Inflammatory macrophage treated with lipopolysaccharide for 4 hours (primary cell): ENCODE measurements at places on chromosomes 7 and 10.
A peak's percentile ranks its signal among the peaks of the same experiment; 100 is the strongest.

GRCh38 chr7:51679358-51679757, 362.7 kb upstream of the COBL start:
- no peak for DNase-seq

GRCh38 chr10:11830836-11831519, 7.8 kb downstream of the PROSER2 start:
- DNase-seq: no peak

DNA sequence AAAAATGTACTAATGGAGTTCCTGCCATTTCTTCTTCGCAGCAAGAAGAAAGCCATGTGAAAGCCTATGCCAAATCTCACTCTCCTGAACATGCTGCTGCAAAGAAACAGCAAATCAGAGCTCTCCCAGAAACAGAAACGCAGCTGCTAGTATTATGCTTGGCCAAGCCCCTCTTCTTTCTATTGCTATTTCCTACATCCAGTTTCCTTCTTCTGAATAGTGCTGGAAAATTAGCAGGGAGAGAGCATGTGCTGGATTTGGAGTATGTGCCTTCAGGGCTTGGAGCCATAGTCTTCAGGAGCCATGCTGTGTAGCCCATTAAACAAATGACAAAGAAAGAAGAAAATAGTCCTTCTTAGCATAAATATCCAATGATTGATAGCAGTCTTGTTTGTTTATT, 852.0 kb upstream of the PHF14 start:
- no peak for DNase-seq

- DNase-seq: peak; percentile 28
Observed at GRCh38 chr7:100875356-100875751, 451 bp downstream of the SRRT start.

DNA sequence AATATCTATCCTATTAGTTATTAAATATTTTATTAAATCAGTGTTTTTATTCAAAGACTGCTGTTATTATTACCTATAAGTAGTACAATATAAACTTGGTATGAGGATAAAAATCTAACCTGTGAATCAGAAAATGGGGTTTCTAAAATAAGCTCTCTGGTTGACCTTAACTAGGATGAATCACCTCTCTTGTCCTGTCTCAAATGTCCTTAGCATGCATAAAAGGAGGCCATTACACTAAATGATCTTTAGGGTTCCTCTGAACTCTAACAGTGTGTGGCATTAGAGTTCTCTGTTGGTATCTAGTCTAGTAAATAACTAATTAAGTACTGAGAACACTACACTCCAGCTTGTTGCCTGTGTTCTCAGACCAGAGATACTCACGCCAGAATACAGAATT, 143.1 kb upstream of the LRRTM3 start:
- DNase-seq: no peak

- DNase-seq: peak; percentile 23
Observed at GRCh38 chr7:96075510-96076349, 246.2 kb downstream of the SLC25A13 start.

DNA sequence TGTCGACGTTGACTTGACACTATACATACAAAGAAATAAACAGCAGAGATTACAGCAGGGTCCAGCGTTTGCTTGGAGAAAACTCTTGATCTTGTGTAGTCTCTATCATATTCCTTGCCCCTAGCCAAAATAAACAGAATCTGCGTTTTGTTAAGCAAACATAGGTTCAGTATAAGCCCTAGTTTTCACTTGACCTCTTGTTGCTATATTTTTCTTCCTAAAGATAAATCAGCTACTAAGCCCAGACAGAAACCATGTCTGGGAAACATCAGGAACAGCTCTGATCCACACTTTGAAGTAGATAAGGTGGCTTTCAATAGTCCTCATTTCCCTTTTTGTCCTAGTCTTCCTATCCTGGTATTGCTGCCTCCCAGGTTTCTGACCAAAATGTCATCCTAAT, 328.2 kb upstream of the MAGI2 start:
- no peak for DNase-seq

- DNase-seq: no peak
Observed at GRCh38 chr10:130079614-130080460, 30.8 kb downstream of the C10orf143 start.

GRCh38 chr7:15764851-15765382, 78.4 kb upstream of the MEOX2 start:
- no peak for DNase-seq

DNA sequence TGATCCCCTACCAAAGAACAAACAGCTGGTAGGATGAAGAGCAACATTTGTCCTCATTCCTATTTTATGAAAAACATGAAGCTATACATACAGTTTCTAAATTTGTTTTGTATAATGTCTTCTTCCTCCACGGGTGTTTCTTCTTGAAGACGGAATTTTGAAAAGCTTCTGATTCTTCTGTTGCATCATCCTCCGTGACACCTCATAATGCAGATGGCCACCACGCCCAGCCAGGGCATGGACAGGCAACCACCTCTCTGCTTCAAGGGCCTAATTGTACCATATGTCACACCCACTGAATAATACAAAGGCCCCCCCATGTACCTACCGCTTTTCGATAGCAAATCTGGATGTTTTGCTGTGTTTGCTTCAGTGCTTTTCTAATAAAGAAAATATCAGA, at the start of gene SUN3:
SUN3 (minus strand) TSS at position 170 of the 400 bp plus-strand sequence; CDS start at position 1, 169 bp downstream.
- DNase-seq: no peak

DNA sequence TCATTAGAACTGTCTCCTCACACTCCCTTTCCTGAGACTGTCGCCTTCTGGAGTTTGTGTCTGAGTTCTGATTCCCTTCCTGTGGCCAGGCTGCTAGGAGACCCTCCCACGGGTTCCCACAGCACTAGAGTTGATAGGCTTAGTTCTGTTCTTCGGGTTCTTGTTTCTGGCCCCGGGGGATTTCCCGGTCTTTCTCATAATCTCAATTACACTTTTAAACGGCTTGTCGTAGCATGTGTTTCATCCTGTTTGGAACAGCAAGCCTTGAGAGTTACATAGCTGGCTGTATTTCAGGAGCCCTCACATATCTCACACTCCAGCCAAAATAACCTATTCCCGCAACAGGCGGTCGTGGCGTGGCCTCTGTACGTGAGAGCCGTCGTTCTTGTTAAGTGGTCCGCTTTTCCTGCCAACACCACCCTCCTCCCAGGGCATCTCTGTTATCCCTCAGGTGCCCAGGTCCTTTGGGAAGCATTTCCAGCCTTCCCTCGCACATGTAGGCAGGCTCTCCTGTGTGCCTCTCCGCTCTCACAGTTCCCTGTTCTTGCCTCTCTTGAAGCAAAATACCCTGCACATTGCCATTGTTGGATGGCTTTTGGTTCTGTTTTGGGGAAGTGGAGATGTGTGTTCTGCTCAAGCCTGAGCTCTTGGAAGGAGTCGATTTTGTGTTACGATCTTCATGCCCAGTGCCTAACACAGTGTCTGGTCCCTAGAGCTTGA, 46.0 kb downstream of the CDC123 start:
- peak; percentile 97 for DNase-seq

GRCh38 chr10:124830445-124830844, 28.8 kb downstream of the ABRAXAS2 start:
- no peak for DNase-seq

GRCh38 chr7:42227936-42228591, 8.9 kb downstream of the GLI3 start:
- no peak for DNase-seq

GRCh38 chr10:124550293-124551034, 88.8 kb downstream of the LHPP start:
- DNase-seq: no peak

- no peak for DNase-seq
Observed at GRCh38 chr10:24606021-24606420, 117.7 kb downstream of the ARHGAP21 start.

- DNase-seq: no peak
Observed at GRCh38 chr7:141221007-141221612, 147.2 kb downstream of the TMEM178B start.

- no peak for DNase-seq
Observed at GRCh38 chr10:8059191-8059936, 4.9 kb downstream of the GATA3 start.

- DNase-seq: peak; percentile 61
Observed at GRCh38 chr7:18693406-18693805, 197.9 kb downstream of the HDAC9 start.

GRCh38 chr7:37518266-37518665, 69.6 kb upstream of the ELMO1 start:
- no peak for DNase-seq

DNA sequence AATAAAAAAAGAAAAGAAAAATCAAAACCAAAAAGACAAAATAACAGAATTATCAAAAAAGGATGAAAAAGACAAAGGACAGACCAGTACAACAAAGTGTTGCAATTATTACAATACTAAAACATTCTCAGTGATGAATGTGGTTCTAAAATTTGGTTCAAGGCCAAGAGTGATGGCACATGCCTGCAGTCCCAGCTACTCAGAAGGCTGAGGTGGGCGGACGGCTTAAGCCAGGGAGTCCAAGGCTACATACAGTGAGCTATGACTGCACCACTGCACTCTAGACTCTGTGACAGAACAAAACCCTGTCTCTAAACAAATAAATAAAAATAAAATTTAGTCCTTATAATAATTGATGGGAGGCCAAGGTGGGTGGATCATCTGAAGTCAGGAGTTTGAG, 14.5 kb downstream of the BAZ1B start:
- DNase-seq: no peak

DNA sequence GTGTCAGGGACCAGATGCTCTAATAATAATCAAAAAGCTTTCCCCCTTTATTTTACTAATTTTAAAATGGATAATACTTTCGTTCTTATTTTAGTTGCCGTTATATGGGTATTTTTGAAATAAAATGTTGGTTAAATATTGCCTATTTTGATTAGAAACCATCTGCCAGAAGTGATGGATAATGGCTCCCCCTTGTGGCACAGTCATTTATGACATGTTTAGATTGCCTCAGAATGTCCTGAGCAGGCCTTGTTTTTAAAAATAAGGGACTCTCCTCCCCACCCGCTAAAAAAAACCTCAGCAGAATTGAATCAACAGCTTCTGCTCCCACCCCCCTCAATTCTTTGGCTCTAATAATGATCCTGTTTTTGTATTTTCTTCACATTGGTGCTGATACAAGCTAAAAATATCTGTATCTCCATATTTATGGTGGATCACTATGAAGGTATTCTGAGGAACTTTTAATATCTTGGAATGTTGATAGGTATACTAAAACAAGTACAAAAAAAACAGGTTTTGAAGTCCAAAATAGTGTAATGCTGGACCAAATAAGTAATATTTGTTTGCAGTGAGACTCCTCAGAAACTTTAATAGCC, 38.8 kb downstream of the TMEM60 start:
- peak; percentile 67 for DNase-seq

DNA sequence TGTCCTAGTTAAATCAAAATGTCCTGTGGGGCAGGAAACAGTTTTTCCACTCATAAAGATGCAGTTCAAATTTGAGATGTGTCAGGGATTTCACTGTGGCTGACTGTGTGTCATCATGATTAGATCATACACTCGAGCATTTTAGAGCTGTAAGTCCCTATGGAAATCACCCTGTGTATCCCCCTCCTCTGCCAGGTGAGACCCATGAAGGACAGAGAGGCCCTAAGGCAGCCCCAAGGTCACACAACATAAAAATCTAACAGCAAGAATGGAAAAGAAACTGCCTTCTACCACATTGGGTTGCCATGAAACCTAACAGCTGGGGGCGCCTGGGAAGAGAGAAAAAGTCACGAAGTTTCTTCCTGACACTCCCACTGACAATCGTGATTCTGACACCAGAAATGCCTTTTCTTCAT, 135.8 kb downstream of the KCNMA1 start:
- peak; percentile 40 for DNase-seq

DNA sequence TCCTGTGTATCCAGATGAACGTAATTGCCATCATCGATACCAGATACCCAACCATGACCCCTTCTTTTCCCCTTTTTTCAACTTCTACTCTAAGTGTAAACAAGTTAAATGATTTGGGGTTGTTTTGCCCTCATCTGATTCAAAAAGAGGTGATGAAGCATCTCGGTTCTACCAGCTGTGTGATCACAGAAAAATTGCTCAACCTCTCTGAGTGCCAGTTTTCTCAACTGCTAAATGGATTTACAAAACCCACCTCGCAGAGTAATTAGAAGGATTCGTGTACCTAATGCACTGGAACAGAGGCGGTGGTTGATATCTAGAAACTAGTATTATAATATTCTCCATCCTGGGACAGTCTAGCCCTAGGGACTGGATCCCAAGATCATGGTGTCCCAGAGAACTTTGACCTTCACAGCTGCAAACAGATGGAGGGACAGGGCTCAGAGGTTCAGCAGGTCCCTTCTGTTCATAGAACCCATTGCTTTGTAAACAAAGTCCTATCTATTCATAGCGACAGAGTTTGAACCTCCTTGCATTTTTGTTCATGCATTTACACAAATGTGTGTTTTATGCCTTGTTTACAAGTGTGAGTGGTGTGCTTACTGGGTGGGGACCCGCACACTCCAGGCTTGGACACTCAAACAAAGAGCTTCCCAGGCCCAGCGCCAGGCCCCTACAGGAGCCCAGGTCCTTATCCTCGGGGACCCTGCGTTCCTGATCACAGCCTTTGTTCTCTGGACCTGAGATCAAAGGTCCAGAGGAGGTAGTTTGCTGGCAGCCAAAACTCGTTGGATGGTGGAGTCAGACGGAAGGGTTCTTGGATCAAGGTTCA, 46.4 kb downstream of the CALML3 start:
- DNase-seq: no peak

DNA sequence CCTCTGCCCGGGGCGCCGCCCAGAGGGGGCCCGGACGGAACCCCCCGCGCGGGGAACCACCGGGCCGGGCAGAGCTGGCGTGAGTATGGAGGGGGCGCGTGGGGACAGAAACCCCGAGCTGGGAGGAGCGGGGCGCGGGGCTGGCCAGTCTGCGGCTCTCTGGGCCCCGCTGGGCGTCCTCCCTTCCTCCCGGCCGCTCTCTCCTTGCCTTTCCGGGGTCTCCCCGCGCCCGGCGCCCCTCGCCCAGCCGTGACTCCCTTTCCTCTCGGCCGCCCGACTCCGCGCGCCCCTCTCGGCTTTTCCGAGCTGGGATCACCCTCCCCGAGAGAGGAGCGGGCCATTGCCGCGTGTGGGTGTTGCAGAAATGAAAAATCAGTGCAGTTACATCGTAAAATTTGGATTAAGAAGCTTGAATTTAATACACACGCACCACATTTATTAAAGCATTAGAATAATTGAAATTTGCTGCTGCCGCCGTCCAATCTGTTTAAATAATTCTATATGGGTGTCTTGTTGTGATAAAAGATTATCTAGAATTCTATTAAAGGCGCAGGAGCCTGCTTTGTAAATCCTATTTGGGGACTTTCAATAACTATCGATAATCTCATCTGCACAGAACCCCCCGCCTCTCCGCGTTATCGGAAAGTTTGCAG, 9.1 kb downstream of the UNCX start:
- no peak for DNase-seq
